Endodermal cell (in vitro differentiated cells): ENCODE measurements at places on chromosomes 6 and 20. TPM values are rescaled to one million over a fixed set of nuclear protein-coding genes. Genes with fewer than 3 reads are reported as not detected.

ECI2 gene
- total RNA-seq, result 51.0 to 58.2 TPM (median 51.6 TPM) in 3 replicates

DPPA5 gene
- not detected in 3 replicates for total RNA-seq

ZNF334 gene
- total RNA-seq, result 20.6 to 31.8 TPM (median 31.7 TPM) in 3 replicates

ZNF343 gene
- total RNA-seq, result 9.5 to 16.2 TPM (median 10.1 TPM) in 3 replicates

OGFRL1 gene
- 6.3 to 9.5 TPM (median 9.4 TPM) in 3 replicates for total RNA-seq

UFL1 gene
- total RNA-seq, result 24.4 to 36.7 TPM (median 25.2 TPM) in 3 replicates

MMP24 gene
- total RNA-seq, result 0.82 to 1.7 TPM (median 1.3 TPM) in 3 replicates

CNR1 gene
- 4.4 to 14.5 TPM (median 14.3 TPM) in 3 replicates for total RNA-seq

HLA-DOA gene
- total RNA-seq, result 10.6 and 11.1 TPM in 2 replicates

C4B gene
- total RNA-seq, result 3.5 to 5.5 TPM (median 5.0 TPM) in 3 replicates

OTOR gene
- not detected in 2 replicates for total RNA-seq

LPA gene
- total RNA-seq, result 1.9 and 3.6 TPM in 2 replicates

TCF15 gene
- total RNA-seq, result 1.9 and 2.0 TPM in 2 replicates

ZNF322 gene
- total RNA-seq, result 37.7 and 42.5 TPM in 2 replicates

RNF8 gene
- 39.7 to 51.1 TPM (median 45.9 TPM) in 3 replicates for total RNA-seq

RAET1L gene
- total RNA-seq, result not detected in 2 replicates

LMBRD1 gene
- total RNA-seq, result 32.6 and 34.8 TPM in 2 replicates

SMLR1 gene
- total RNA-seq, result 0.14 to 0.48 TPM (median 0.40 TPM) in 3 replicates

C2 gene
- total RNA-seq, result 0.66 to 1.5 TPM (median 1.0 TPM) in 3 replicates

ARMH2 gene
- total RNA-seq, result not detected in 3 replicates

MAS1L gene
- not detected in 2 replicates for total RNA-seq

GFRA4 gene
- not detected in 2 replicates for total RNA-seq

MLN gene
- not detected in 2 replicates for total RNA-seq

CGAS gene
- 2.8 and 3.8 TPM in 2 replicates for total RNA-seq

DLL1 gene
- 3.1 and 3.5 TPM in 2 replicates for total RNA-seq

LHFPL5 gene
- not detected in 3 replicates for total RNA-seq

SCRT2 gene
- not detected in 3 replicates for total RNA-seq

PRPH2 gene
- 0.36 to 0.40 TPM in 2 of 3 replicates, not detected in the other for total RNA-seq

GPSM3 gene
- 17.6 to 25.0 TPM (median 22.4 TPM) in 3 replicates for total RNA-seq

PNLDC1 gene
- not detected in 3 replicates for total RNA-seq

ESR1 gene
- total RNA-seq, result not detected in 2 replicates

RIMS4 gene
- 4.3 and 5.3 TPM in 2 replicates for total RNA-seq

RBBP9 gene
- 17.5 to 26.3 TPM (median 24.8 TPM) in 3 replicates for total RNA-seq

ZBTB46 gene
- 17.8 to 28.0 TPM (median 24.9 TPM) in 3 replicates for total RNA-seq

SPTLC3 gene
- 0.21 to 1.6 TPM (median 1.4 TPM) in 3 replicates for total RNA-seq

TBXT gene
- total RNA-seq, result 0.77 to 2.3 TPM (median 2.3 TPM) in 3 replicates

CALHM6 gene
- total RNA-seq, result 0.72 TPM in 1 of 2 replicates, not detected in the other

HRH3 gene
- 0.44 and 0.56 TPM in 2 replicates for total RNA-seq

PABPC1L gene
- total RNA-seq, result 77.3 to 129 TPM (median 123 TPM) in 3 replicates

GMNN gene
- total RNA-seq, result 64.9 and 68.0 TPM in 2 replicates

HDGFL1 gene
- total RNA-seq, result not detected in 2 replicates

CTCFL gene
- 0.18 and 0.33 TPM in 2 replicates for total RNA-seq

SNPH gene
- total RNA-seq, result 4.6 to 5.4 TPM (median 4.9 TPM) in 3 replicates

IP6K3 gene
- not detected in 3 replicates for total RNA-seq

GJA10 gene
- total RNA-seq, result 0.36 and 0.42 TPM in 2 replicates

CRISP3 gene
- total RNA-seq, result not detected in 2 replicates

MEP1A gene
- total RNA-seq, result not detected in 2 replicates

KIF13A gene
- total RNA-seq, result 35.1 and 35.3 TPM in 2 replicates

DCBLD1 gene
- 21.9 to 27.9 TPM (median 23.0 TPM) in 3 replicates for total RNA-seq

NUP153 gene
- total RNA-seq, result 58.9 and 61.1 TPM in 2 replicates

CALHM4 gene
- not detected in 2 replicates for total RNA-seq

RCAN2 gene
- 16.6 and 16.7 TPM in 2 replicates for total RNA-seq

PRRT1 gene
- total RNA-seq, result 1.1 to 3.0 TPM (median 2.7 TPM) in 3 replicates

GCNT2 gene
- 23.3 to 59.0 TPM (median 23.4 TPM) in 3 replicates for total RNA-seq

KCNQ2 gene
- total RNA-seq, result 31.6 and 36.4 TPM in 2 replicates

SLC22A7 gene
- not detected in 2 replicates for total RNA-seq
